ENCODE measurements at places on chromosomes 5 and 9.

- DNase-seq: no peak
Measured at GRCh38 chr5:172044631-172045314, 38.3 kb upstream of the FBXW11 start.

DNA sequence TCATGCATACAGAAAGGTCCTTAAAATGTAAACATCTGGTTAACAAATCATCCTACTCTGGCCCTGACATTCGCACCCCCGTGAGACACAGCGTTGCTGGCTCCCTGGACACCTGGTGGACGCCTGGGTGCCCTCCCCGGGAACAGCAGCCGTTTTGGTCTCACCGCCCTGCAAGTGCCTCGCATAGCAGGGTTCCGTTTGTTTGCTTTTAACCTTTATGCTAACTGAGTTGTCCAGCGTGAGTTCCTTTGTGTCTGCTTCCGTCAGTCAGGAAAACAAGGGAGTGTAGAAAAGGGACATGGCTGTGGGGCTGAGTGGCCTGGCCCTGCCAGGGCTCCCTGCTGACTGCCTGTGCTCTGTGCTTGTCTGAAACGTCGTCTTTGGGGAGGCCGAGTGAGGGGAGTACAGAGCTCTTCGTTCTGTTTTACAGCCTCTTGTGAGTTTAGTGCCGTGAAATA is 91.8 kb upstream of the CACNA1B start:
- DNase-seq: no peak

GRCh38 chr5:36178524-36178890 is 26.6 kb downstream of the SKP2 start:
- no peak for DNase-seq

DNA sequence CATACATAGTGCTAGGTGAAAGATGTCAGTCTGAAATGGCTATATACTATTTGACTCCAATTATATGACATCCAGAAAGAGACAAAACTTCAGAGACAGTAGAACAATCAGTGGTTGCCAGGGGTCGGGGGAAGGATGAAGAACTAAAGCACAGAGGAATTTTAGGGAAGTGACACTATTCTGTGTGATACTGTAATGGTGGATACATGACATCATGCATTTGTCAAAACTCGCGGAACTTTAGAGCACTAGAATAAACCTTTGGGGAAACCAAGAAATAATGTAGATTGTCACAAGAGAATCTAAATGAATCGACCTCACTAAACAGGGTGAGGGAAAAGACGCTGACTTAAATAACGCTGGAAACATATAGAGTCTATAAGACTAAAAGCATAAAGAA is 107.0 kb upstream of the RETREG1 start:
- DNase-seq: no peak

GRCh38 chr5:92468295-92468694 is 1085.2 kb upstream of the ARRDC3 start:
- DNase-seq: no peak

DNA sequence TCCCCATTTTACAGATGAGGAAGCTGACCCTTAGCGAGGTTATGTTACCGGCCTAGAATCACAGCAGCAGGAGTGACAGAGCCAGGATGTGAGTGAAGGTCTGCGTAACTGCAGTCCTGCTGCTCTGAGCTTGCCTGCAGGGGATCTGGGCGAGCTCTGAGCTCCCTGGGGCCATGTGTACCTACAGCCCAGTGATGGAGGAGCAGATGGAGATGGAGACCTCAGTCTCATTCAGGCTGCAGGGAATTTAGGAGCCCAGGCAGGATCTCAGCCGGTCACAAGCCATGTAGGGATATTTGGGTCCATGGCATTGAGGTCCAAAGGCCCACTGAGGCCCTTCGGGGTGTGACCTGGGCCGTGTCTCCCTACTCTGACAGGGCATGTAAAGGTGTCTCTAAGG is 170.6 kb downstream of the CACNA1B start:
- DNase-seq: no peak

DNA sequence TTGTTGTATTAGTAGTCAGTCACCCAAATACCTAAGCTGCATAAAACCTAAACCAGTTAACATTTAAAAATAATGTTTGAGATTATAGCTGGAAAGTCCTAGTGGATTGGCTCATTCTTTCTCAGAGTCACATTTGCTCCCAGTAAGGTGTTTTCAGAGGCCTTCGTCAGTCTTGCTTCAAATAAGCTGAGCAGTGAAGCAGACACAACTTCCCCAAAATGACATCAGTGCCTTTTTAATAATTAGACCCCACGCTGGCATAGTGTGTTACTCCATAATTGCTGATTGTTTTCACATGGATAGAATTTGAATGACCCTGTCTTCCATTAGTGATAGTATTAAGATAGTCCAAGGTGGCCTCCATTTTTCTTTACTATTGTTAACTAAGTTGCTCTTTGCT is 245.8 kb downstream of the PJA2 start:
- no peak for DNase-seq

- peak; percentile 42 for DNase-seq
Measured at GRCh38 chr5:143790457-143791112, 21.4 kb upstream of the HMHB1 start.

GRCh38 chr5:55104036-55104772 is 1.8 kb downstream of the GZMA start:
- peak; percentile 51 for DNase-seq

- no peak for DNase-seq
Measured at GRCh38 chr9:2354216-2354615, 267.4 kb upstream of the VLDLR start.

GRCh38 chr5:163350083-163350482 is 87.3 kb upstream of the CCNG1 start:
- DNase-seq: peak; percentile 1

DNA sequence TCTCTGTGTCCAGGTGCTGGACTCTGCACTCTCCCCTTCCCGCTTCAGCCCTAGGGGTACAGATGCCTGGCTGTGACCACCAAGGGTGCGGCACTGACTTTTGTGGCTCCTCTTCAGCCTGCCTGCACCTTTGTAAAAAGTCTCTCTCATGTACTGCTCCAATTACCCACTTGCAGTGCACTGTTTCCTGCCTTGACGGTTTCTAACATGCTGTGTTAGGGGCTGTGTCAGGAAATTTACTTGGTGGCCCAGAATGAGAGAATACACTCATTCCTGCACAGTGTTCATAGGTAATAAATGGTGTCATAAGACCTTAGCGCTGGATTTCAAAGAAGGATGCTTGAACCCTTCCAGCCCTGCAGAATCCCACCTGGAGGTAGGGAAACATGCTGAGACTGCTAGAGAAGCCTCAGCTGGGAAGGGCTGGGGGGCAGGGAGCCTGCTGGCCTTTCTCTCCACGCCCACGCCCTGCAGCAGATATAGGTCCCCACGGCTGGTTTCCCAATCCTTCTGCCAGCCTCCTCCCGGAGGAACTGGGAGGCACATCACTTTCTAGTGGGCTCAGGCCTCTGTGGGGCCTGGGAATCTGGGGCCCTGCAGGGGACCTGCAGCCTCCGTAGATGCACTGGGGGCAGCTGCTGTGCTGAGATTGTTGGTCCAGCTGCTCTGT is 17.6 kb upstream of the HRH2 start:
- DNase-seq: no peak

- DNase-seq: no peak
Measured at GRCh38 chr5:18325431-18325830, 691.2 kb downstream of the TAF11L14 start.

DNA sequence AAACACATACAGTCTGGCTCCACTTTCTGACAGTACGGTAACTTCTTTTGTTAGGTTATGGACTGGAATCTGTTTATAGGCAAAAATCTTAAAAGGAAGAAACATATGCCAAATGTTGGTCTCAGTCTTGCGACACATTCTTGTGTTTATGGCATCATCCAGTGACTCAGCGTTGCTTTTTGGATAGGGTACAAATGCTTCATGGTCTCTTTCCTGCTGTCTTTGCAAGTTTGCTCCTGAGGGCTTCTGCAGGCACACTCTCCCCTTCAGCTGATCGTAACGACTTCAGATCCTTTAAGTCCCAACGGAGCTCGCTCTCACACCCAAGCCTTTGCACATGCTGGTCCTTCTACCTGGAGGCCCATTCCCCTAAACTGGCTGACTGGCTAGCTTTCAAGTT is 23.6 kb upstream of the TNFSF8 start:
- peak; percentile 92 for DNase-seq

- DNase-seq: no peak
Measured at GRCh38 chr9:125972012-125972729, 225.0 kb downstream of the PBX3 start.

- DNase-seq: no peak
Measured at GRCh38 chr5:146706321-146706972, 172.1 kb downstream of the PPP2R2B start.

GRCh38 chr9:75054368-75055001 is 26.4 kb upstream of the CARNMT1 start:
- peak; percentile 92 for DNase-seq

- no peak for DNase-seq
Measured at GRCh38 chr5:122462486-122462885, 150.4 kb downstream of the SNCAIP start.

- DNase-seq: no peak
Measured at GRCh38 chr9:104841601-104842141, 77.7 kb downstream of the NIPSNAP3B start.

GRCh38 chr5:151721087-151721646 is 34.5 kb upstream of the SPARC start:
- no peak for DNase-seq

DNA sequence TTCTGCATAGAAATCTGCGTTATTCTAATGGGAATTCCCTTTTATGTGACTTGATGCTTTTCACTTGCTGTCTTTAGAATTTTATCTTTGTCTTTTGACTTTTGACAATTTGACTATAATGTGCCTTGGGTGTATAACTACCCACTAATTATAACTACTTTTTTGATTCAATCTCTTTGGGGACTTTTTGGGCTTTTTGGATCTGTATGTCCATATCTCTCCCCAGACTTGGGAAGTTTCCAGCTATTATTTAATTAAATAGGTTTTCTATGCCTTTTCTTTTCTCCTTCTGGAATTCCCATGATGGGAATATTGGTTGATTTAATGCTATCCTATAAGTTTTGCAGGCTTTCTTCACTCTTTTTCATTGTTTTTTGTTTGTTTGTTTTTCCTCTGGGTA is 57.9 kb downstream of the LRRTM2 start:
- DNase-seq: no peak

- no peak for DNase-seq
Measured at GRCh38 chr9:100990605-100991381, 37.7 kb upstream of the PLPPR1 start.

- DNase-seq: peak; percentile 13
Measured at GRCh38 chr9:71628247-71628646, 140.1 kb downstream of the CEMIP2 start.

DNA sequence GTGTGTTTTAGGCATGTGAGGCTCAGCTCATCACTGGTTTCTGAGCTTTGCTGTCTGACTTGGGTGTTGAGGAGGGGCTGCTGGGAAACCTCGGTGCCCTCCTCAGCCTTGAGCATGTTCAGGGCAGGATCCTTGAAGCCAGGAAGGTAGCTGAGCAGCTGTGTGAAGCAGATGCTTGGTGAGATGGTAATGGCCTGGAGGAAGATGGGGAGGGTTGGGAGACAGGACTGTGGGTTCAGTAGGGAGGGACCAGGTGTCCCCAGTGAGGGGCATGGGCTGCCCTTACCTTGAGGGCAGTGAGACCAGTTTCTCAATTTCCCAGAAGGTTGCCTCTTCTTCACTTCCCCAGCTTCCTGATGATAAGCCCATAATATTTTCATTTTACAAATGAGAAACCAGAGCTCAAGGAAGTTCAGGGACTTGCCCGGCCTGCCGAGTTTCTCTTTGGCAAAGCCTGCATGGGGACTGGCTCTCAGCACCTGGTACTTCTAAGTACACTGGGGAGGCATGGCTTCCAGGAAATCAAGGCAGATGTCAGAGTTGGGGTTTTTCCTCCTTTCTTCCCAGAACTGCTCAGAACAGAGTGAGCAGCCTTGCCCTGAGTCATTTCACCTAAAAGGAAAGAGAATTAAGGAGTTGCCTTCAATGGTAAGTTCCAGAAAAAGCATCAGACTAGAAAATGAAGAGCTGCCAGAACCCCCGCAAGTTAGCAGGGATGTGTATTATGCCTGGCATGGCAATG is 225.7 kb downstream of the MAST4 start:
- no peak for DNase-seq

DNA sequence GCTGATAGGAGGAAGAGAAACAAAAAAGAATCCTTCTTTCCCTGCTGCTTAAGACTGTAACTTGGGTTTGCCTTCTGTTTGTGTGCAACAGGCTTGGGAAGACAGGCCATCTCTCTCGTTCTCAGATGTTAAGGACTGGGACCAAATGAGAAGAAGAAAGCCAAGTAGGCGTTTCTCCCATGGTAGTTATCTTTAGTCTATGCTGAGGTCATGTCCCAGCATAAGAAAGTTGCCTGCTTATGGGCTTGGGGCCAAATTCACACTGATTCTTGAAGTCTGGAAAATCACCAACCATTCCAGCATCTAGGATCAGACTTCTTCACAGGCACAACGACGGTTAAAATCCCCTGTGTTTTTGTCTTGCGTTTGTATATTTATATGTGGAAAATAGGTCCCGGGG is 44.2 kb upstream of the PALM2AKAP2 start:
- no peak for DNase-seq

- DNase-seq: peak; percentile 54
Measured at GRCh38 chr5:83632874-83633273, 87.8 kb downstream of the HAPLN1 start.

GRCh38 chr9:133255371-133256135 is 19.4 kb downstream of the ABO start:
- DNase-seq: no peak

DNA sequence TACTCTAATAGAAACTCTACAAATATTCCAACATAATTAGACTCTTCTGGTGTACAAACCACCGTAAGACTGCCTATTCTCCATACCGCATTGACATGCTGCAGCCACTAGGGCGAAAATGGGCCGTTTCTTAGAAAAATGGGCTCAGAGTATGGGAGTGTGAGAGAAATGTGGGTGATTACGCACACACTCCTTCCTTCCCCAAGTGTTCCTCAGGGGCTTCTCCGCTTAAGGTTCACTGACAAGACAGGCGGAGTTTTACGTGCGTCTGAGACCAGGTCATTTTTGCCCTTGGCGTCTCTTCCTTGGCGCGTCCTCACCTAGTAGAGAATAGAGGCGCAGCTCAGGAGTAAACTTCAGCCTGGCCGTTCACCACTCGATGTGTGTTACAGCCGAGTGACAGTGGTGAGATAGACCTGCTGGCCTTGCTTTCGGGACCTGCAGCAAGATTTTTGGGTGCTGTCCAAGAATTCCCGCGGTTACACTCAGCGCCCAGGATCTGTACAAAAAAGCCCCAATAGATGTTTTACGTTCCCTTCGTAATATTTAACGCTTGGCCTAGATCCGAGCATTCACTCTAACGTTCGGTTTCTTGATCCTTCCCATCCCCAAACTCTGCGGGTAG is 1.8 kb upstream of the NTRK2 start:
- no peak for DNase-seq
